ENCODE measurements at places on chromosomes 3 and 15.

GRCh38 chr15:92527197-92527596, 128.4 kb downstream of the FAM174B start:
- DNase-seq = no peak

DNA sequence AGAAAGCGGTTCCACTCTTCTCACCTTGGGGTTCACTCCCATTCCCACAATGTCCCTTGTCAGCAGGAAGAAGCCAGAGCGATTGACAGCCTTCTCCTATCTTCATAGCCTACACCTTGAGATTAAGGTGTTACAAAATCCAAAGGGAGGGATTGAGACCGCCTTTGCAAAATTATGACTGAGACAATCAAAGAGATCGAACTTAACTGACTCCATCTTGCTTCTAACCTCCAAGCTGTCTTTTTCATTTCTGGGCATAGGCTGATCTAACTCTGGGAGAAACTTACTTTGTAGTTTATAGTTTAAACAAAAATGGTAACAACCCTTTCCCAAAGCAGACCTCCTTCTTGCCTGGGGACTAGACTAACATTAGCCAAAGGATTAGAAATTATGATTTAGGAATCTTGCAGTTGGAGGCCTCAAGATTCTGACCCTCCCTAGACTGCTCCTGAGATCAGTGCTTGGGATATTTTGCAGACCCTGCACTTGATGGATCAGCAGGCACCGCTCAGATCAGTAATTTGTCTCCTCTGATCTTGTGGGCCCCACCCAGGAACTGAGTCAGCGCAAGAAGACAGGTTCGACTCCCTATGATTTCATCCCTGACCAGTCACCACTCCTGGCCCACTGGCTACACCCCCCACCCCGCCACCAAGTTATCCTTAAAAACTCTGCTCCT, 40.0 kb downstream of the PAQR5 start:
- DNase-seq = no peak

DNA sequence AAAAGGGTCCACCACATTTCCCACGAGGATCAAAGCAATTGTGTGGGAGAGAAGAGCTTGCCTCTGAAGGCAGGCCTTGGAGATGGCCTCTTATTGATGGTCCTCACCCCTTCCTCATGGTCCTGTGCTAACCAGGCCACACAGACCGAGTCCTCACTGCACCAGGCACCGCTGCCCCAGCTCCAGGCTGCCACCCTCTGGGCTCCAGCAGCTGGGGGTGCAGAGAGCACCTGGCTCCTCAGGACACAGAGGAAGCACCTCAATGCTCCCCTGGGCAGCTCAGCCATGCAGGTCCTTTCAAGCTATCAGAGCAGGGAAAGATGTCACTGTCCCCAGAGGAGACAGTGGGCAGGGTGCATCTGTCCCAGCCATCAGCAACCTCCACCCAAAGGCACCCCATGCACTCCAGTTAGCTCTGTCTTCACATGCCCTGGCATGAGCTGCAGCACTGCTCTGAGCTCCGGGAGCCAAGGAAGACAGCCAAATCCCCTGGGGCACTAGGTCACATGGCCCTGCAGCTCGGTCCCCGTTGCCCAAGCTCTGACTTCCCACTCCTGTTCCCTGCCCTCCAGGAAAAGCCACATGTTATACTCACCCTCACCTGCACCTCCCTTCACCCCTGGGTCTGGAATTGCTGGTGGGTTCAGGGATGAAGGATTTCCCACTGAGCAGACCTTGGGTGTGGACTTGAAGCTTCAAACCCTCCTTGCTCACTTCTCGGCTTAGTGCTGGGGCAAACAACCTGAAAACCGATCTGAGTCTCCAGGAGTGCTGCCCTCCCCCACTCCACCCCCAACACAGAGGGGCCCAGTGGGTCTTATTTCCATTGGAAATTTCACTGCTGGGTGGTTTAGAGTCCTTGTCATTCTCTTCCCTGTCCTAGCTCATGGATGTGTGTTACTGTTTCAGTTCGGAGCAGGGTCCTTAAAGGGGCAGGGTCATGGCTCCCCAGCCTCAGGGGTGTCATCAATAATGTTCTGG, 32.6 kb downstream of the ALS2CL start:
- no peak for DNase-seq

DNA sequence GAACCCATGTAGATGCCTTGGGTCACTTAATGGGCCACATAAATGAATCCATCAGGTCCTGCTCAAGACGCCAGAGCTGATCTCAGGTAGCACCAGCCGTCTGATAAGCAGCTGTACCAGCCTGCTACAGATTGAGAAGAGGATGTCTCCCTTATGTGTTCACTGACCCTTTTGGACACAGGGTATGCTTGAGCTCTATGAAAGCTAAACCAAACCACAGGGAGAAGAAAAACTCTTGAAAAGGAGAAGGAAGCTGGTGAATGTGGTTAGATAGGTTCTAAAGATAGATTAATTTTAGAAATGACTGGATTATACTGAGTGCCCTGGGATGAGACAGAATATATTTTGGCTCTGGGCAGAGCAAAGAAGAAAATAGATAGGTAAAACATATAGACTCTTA, 187.5 kb downstream of the SPATA16 start:
- DNase-seq = no peak

DNA sequence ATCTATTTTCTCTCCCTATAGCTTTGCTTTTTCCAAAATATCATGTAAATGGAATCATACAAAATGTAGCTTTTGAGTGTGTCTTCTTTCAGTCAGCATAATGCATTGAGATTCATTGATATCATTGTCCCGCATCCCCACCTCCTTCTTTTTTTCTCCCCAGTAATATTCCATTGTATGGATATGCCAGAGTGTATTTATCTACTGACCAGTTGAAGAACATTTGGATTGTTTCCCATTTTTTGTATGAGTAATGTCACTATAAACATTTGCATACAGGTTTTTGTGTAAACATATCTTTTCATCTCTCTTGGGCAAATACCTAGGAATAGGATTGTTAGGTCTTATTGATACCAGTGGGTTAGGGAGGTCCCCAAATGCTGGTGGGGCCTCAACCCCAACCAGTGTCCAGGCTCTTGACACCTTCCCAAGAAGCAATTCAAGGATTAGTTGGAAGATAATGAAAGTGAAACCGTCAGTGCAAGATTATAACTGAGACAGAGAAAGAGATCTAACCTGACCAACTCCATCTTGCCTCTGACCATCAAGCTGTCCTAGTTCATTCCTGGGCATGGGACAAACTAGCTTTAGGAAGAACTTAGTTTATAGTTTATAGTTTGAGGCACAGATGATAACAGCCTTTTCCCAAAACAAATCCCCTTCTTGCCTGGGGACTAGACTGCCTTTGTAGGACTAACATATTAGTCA, 7.4 kb upstream of the SLC33A1 start:
- DNase-seq = no peak

DNA sequence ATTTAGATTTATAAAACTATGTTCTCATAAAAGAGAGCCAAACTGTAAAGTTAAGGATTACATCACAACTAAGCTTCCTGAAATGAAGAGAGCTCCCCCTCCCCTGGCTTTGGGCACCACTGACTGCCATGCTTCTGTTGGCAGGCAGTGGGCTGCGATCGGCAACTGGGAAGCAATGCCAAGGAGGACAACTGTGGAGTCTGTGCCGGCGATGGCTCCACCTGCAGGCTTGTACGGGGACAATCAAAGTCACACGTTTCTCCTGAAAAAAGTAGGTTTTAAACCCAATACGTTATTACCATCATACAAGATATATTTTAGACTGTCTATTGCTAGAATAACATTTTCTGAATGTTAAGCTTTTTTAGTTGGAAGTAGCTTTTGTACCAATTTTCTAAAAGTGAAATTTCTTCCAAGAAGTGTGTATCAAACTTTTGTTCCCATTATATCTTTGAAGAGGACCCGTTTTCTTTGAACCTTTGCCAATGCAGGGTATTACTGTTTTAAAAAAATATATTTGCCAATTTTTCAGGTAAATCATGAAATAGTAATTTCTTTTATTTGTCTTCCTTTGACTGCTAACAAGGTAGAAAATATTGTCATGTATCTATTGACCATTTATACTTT, 184.1 kb downstream of the ADAMTSL3 start:
- no peak for DNase-seq

- DNase-seq = no peak
These were observed 82.7 kb downstream of the EPHB1 start for GRCh38 chr3:134877788-134878187.

DNA sequence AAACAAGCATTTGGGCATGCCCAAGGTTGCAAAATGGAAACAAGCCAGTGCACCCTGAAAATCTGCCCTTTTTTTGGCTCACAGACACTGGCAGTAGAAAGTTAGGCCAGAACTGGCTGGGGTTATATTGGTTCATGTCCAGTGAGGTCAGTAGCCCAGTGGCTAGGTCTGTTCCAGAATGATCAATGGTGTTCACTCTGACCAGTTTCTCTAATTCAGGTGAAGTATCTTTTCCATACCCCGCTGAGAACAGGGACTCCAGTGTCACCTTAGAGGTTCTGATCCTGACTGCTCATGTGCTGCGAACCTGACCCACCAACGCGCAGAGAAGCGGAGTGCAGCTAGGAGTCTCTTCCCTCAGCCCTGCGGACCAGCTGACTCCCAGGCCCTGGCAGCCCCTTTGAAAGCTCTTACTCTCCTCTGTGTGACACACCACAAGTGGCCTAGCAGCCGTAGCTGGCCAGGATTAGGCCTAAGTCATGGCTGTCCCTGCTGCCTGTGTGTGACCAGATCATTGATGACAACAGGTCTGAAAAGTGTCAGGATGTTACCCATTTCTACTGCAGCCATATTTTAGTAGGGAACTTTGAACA, 123.5 kb downstream of the GHSR start:
- no peak for DNase-seq

- peak; percentile 1 for DNase-seq
These were observed 36.2 kb upstream of the COL6A6 start for GRCh38 chr3:130480736-130481135.

- no peak for DNase-seq
These were observed 1.1 kb downstream of the ITPR1 start for GRCh38 chr3:4493941-4494894.

GRCh38 chr15:73467758-73468157, 24.8 kb downstream of the REC114 start:
- DNase-seq = no peak

- no peak for DNase-seq
These were observed 14.8 kb downstream of the DOCK3 start for GRCh38 chr3:50689558-50689957.

DNA sequence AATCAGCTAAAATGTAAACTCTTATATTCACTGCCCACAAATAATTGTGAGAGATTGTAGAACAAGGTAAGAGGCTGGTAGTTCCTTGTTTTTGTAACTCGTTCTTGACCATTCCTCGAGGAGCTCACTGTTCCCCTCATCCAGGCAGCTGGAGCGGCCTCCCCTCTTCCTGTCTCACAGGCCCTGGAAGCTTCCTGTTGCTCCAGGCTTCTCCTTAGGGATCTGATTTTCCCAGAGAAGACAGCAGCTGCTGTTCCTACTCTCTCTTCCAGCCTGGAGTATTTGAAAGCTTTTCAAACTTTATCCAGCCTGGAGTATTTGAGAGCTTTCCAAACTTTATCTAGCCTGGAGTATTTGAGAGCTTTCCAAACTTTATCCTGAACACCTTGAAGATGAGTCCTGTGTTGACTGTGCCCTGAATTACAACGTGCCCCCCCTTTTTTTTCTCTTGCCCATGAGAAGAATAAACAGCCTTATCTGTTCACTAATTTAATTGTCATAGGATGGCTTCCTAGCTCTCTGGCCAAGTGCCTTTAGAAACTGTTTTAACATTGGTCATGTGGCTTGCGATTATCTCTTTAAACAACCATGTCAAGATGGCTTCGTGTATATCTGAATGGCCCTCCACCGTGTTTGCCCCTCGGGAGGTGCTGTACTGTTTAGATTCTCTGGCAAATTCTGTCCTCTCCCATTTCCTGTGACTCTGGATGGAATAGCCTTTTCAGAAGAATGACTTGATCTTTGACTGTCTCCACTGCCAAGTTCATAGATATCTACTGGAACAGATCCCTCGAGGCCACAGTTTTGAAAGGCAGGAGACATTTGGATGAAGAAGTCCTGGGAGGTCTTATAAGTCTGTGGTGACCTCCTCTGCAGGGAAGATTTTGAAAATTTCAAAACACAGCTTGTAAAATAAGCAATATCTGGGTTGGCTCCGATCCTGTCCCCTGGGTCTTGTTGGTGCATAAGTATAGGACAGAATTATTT, 4.8 kb downstream of the ADAMTSL3 start:
- DNase-seq = no peak

GRCh38 chr3:7508821-7509220, 647.9 kb downstream of the GRM7 start:
- no peak for DNase-seq

- no peak for DNase-seq
These were observed 43.7 kb downstream of the CHRD start for GRCh38 chr3:184423561-184423960.

DNA sequence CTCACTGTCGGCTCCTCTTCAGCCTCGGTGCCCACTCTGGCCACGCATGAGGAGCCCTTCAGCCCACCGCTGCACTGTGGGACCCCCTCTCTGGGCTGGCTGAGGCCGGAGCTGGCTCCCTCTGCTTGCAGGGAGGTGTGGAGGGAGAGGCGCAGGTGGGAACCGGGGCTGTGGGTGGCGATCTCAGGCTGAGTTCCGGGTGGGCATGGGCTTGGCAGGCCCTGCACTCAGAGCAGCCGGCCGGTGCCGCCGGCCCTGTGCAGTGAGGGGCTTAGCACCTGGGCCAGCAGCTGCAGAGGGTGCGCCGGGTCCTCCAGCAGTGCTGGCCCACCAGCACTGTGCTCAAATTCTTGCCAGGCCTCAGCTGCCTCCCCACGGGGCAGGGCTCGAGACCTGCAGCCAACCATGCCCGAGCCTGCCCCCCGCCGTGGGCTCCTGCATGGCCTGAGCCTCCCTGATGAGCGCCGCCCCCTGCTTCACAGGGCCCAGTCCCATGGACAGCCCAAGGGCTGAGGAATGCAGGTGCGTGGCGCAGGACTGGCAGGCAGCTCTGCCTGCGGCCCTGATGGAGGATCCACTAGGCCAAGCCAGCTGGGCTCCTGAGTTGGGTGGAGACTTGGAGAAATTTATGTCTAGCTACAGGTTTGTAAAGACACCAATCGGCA, 899.1 kb downstream of the SI start:
- no peak for DNase-seq

- DNase-seq = no peak
These were observed 393.8 kb downstream of the SHQ1 start for GRCh38 chr3:72454441-72454840.

- DNase-seq = no peak
These were observed 446.8 kb upstream of the DPH6 start for GRCh38 chr15:35992791-35993190.

GRCh38 chr3:141218926-141219325, 12.7 kb upstream of the PXYLP1 start:
- no peak for DNase-seq

GRCh38 chr3:118968111-118968510, 66.5 kb downstream of the IGSF11 start:
- no peak for DNase-seq

Data from AG04450 (cell line).